ENCODE measurements at places on chromosomes 5 and 9. TPM values are rescaled to one million over a fixed set of nuclear protein-coding genes. Genes with fewer than 3 reads are reported as not detected.

MRNIP gene
- total RNA-seq = 16.3 TPM

TGFBI gene
- total RNA-seq = 180 TPM

PRSS3 gene
- total RNA-seq = 13.2 TPM

FOXI1 gene
- total RNA-seq = not detected

CKMT2 gene
- total RNA-seq = 25.5 TPM

OMD gene
- total RNA-seq = 9.8 TPM

MARVELD2 gene
- total RNA-seq = 5.3 TPM

GRCh38 chr9:127586096-127586495, 26.0 kb upstream of the STXBP1 start:
- H3K4me1 ChIP-seq = no peaks in the 10 kb centered on the region
- DNase-seq = no peak
- no peaks in the 10 kb centered on the region for H3K27me3 ChIP-seq
- no peak overlapping the region for H3K27ac ChIP-seq
- H3K36me3 ChIP-seq = no peaks in the 10 kb centered on the region

DNA sequence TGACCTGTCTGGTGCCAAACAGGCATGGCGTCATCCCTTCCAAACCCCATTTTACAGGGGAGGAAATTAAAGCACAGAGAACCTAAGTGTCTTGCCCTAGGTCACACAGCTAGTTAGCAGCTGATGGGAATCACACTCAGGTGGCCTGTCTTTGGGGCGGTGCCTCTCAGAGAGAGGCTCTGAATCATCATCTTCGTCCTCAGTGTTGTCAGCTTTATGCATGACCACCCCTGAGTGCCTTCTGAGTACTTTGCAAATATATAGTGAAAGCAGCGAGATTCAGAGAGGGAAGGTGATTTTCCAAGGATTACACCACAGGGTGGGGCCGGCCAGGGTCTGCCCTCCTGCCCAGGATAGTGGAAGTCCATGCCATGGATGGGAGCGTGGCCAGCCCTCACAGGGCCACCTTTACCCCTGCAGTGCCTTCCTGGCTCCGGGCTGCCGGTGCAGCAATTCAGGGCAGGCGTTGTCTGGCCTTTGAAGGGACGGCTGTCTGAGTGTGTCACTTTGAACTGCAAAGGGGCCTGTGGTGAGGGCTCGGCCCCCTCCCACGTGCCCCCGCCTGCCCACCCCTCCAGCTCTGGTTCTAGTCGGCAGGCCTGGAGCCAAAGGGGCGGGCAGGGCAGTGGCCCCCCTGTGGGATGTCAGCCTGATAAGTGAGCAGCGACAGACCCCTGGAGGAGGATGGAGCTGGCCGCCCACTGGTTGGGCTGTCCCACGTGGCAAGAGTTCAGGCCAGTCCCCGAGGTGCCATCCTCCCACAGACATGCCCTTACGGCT, 16.9 kb downstream of the LMX1B start:
- DNase-seq = no peak
- peaks cover 9% of the 10 kb centered on the region for H3K27me3 ChIP-seq
- no peak overlapping the region for H3K4me3 ChIP-seq
- no peak overlapping the region for H3K27ac ChIP-seq

GRCh38 chr5:95261437-95262175, 23.3 kb downstream of the MCTP1 start:
- peak; percentile 70 for DNase-seq
- H3K4me1 ChIP-seq = no peaks in the 10 kb centered on the region
- no peak overlapping the region for H3K4me3 ChIP-seq
- no peaks in the 10 kb centered on the region for H3K27me3 ChIP-seq
- H3K27ac ChIP-seq = no peak overlapping the region

- H3K27me3 ChIP-seq = no peaks in the 10 kb centered on the region
- no peak overlapping the region for H3K4me3 ChIP-seq
- DNase-seq = no peak
Observed at GRCh38 chr5:23332650-23333251, 174.7 kb upstream of the PRDM9 start.

DNA sequence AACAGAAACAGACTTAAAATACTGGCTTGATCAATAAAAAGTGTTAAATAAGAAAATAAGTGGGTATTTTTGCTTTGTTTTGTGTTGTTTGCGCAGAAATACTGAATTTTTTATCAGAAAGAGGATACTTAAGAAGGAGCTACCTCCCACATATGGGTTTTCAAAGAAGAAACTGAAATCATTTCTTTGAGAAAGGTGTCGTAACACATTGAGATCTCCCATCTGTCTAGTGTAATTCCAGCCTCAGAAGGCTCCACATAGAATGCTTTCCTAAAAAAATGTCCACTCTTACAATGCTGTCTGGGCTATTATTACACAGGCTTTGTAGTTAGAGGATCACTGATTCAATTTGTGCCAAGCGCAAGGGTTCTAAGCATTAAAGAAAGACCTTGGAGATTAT, 226.2 kb downstream of the EPB41L4A start:
- H3K4me1 ChIP-seq = no peaks in the 10 kb centered on the region
- DNase-seq = no peak
- H3K36me3 ChIP-seq = no peaks in the 10 kb centered on the region
- H3K27ac ChIP-seq = no peak overlapping the region
- no peak overlapping the region for H3K4me3 ChIP-seq

DNA sequence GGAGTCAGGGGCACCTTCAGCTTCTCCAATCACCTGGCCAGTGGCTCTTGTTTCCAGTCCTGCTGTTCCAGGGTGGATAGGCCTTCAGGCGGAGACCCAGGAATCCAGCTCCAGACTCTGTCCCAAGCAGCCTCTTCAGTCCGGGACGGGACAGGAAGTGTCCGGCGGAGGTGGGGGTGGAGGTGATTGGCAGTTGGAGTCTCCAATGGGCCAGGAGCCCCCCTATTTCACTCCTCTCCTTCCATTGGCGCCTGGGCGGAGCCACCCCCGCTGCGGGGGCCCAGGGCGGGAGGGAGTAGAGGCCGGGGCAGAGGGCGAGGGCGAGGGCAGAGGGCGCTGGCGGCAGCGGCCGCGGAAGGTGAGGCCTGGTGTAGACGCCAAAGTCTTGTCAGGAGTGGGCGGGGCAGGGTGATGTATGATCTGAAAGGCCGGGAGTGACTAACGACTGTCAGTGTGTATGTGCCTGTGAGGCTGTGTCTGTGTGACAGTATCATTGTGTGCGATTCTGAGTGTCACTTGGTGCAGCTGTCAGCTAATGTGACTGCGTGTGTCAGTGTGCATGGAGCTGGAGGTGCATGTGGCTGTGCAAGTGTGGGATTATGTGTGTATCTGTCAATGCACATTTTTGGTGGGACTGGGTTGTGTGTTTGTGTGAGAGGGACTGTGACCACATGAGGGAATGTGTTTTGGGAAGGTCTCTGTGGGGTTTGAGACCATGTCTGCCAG, at the start of gene IL11RA:
IL11RA (plus strand) TSS at position 310 of the 726 bp plus-strand sequence. CDS start 3,033 bp downstream, outside the sequence.
- peaks cover 14% of the 10 kb centered on the region for H3K36me3 ChIP-seq
- peak within 1 kb of the TSS; percentile 82 for H3K27ac ChIP-seq
- peak within 1 kb of the TSS; percentile 26 for H3K4me3 ChIP-seq
- no peaks in the 10 kb centered on the region for H3K27me3 ChIP-seq
- peaks cover 60% of the 10 kb centered on the region for H3K4me1 ChIP-seq
- DNase-seq = peak; percentile 91

DNA sequence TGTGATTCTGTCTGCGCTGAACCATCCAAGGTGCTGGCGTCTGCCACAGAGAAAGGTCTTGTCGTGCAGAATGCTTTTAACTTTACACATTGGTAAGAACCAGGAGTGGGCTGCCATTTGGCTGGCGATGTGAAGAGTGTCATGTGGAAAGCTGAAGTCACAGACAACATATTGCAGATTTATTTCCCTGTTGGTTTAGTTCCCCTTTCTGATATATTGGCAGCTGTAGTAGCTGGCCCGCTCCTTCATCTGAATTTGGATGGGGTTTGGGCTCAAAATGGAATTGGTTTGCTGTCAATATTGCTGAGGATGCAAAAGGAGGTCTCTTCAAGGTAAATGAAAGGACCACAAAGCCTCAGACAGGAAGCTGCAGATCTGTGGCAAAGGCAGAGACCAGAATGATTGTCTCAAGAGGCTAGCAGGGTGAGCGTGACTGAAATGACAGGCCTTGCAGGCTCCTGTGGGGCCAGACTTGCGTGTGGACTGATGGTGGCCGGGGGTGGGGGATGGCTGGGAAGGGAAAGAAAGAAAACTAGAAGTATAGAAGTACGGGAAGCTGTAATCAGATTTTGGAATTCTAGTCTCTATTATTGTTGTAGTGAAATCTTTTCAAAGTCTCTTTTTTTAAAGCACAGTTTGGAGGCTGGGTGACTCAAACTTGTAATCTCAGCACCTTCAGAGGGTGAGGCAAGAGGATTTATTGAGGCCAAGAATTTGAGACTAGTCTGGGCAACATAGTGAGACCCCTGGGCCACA, 25.1 kb upstream of the CD180 start:
- no peaks in the 10 kb centered on the region for H3K36me3 ChIP-seq
- H3K4me3 ChIP-seq = no peak overlapping the region
- DNase-seq = no peak
- no peak overlapping the region for H3K27ac ChIP-seq
- no peaks in the 10 kb centered on the region for H3K27me3 ChIP-seq

DNA sequence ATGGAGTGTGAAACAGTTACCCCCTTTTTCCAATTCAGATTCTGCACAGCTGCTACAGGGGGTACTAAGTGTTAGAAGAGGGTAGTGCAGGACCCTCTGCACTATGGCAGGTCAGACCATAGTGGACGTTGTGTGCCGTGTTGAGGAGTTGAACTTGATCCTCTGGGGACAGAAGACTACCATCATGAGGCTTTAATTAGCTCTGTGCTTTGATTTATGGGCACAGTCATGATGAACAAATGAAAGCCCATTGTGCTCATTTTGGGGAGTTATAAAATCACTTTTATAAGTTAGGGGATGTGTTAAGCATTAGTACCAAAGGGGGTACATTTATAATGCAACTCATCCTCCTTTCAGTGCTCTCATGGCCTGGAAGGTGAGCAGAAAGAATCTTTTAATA, 62.7 kb downstream of the ZSWIM6 start:
- no peak overlapping the region for H3K27ac ChIP-seq
- peaks cover 3% of the 10 kb centered on the region for H3K36me3 ChIP-seq
- peaks cover 16% of the 10 kb centered on the region for H3K4me1 ChIP-seq
- no peaks in the 10 kb centered on the region for H3K27me3 ChIP-seq
- H3K4me3 ChIP-seq = no peak overlapping the region

GRCh38 chr5:58505971-58506640, 14.9 kb downstream of the GAPT start:
- H3K27ac ChIP-seq = no peak overlapping the region
- DNase-seq = no peak
- no peaks in the 10 kb centered on the region for H3K27me3 ChIP-seq
- H3K4me1 ChIP-seq = peaks cover 8% of the 10 kb centered on the region
- H3K36me3 ChIP-seq = no peaks in the 10 kb centered on the region

DNA sequence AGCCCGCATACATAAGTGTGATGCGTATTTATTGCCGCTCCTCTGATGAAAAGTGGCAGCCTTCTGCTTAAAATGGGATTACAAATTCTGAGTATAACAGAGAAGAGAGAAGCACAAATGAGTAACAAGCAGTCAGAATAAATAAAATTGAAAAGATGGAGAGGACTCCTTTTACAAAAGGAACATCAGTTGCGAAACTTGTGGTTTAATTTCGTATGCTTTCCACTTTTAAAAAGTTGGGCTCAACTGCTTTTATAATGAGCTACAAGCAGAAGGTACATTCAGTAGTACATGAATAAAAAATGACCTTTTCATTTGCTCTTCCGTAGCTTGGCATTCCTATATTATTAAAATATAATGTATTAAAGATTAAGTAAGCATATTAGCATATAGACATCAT, 320.0 kb downstream of the FBXL17 start:
- no peaks in the 10 kb centered on the region for H3K4me1 ChIP-seq
- no peak overlapping the region for H3K27ac ChIP-seq
- no peak for DNase-seq
- no peak overlapping the region for H3K4me3 ChIP-seq
- H3K36me3 ChIP-seq = no peaks in the 10 kb centered on the region
- H3K27me3 ChIP-seq = no peaks in the 10 kb centered on the region

- peak overlapping the region; percentile 79 for H3K27ac ChIP-seq
- H3K36me3 ChIP-seq = no peaks in the 10 kb centered on the region
- peak overlapping the region; percentile 65 for H3K4me3 ChIP-seq
- H3K27me3 ChIP-seq = no peaks in the 10 kb centered on the region
Observed at GRCh38 chr9:121698627-121699570, 47.5 kb downstream of the DAB2IP start.

- H3K4me3 ChIP-seq = no peak overlapping the region
- H3K27me3 ChIP-seq = no peaks in the 10 kb centered on the region
- no peak overlapping the region for H3K27ac ChIP-seq
- no peaks in the 10 kb centered on the region for H3K36me3 ChIP-seq
- DNase-seq = no peak
Observed at GRCh38 chr5:10667431-10668057, 93.5 kb downstream of the DAP start.

GRCh38 chr5:130109152-130109551, 204.9 kb downstream of the CHSY3 start:
- no peak overlapping the region for H3K27ac ChIP-seq
- DNase-seq = peak; percentile 48
- no peaks in the 10 kb centered on the region for H3K4me1 ChIP-seq

GRCh38 chr9:124873664-124874063, 11.7 kb downstream of the ARPC5L start:
- no peak for DNase-seq
- H3K36me3 ChIP-seq = peaks cover 55% of the 10 kb centered on the region
- no peaks in the 10 kb centered on the region for H3K27me3 ChIP-seq
- peaks cover 49% of the 10 kb centered on the region for H3K4me1 ChIP-seq
- H3K27ac ChIP-seq = peak overlapping the region; percentile 97
- peak overlapping the region; percentile 98 for H3K4me3 ChIP-seq

- no peak overlapping the region for H3K4me3 ChIP-seq
- peaks cover 37% of the 10 kb centered on the region for H3K4me1 ChIP-seq
- H3K27me3 ChIP-seq = no peaks in the 10 kb centered on the region
- H3K36me3 ChIP-seq = no peaks in the 10 kb centered on the region
Observed at GRCh38 chr9:4547016-4547415, 56.7 kb downstream of the SLC1A1 start.

DNA sequence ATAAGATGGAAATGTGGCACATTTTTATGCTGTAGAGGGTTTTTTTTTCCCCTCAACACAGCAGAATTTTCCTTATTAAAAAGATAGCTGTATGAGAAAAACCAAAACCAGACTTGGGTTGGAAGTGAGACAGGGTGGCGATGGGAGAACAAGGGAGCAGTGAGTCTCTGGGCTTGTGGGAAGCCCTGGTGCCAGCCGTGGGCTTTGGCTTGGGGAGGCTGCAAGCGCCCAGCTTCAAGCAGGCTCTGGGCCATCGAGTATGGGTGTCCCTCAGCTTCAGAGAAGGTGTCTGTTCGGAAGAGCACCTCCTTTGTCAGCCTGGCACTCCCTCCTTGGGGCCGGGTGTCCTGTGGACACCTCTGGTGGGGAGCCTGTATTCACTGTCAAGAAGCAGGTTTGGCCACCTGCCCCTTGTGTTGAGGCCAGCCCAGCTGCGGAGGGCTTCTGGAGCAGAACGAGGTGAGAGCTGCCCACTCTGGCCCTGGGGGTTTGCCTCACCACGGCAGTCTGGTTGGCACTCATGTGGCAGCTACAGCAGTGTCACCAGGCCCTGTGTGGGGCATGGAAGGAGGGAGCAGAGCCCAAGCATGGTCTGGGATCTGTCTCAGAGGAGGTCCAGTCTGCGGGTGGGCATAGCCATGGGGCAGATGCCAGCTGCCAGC, 37.6 kb upstream of the ANGPTL2 start:
- no peaks in the 10 kb centered on the region for H3K36me3 ChIP-seq
- peaks cover 26% of the 10 kb centered on the region for H3K4me1 ChIP-seq
- H3K27me3 ChIP-seq = no peaks in the 10 kb centered on the region
- H3K4me3 ChIP-seq = no peak overlapping the region
- no peak overlapping the region for H3K27ac ChIP-seq

Data from stomach (tissue), 19 donors.